ENCODE measurements at places on chromosomes 5 and 9.

- DNase-seq, result no peak
Measured at GRCh38 chr5:73981704-73982103, 355.7 kb downstream of the ARHGEF28 start.

DNA sequence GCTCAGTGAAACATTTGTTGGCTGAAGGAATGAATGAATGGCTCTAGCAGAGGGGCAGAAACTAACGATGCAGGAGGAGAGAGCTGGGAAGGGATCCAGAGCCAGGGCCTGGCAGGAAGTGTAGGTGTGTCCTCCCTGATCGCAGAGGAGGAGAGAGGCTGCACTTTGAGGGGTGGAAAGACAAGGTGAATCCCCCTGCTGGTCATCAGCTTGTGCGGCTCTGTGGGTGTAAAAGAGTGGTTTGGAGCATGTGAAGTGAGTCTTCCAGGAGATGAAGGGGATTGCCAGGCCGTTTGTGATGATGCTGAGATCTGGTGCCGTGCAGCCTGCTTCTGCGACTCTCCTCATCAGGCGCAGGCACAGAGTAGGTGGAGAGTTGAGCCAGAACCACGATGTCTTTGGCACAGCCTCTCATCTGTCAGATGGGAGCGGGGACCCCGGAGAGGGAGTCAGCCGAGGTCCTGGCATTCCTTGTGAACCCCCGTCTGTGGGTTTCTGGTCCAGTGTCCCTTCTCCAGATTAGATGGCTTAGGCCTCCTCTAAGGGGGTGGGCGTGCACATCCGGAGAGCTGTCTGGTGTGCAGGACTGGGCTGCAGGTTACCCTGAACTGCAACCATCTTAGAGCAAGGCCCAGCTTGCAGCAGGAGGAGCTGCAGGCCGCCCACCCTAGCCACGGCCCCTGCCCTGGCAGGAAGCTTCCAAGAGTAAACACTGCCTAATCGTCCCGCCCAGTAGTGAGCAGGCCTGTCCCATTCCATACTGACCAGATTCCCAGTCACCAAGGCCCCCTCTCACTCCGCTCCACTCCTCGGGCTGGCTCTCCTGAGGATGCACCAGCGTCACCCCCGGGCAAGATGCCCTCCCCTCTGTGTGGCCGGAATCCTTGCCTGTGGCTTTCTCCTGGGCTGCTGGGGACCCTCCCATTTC is at the start of gene ADAMTS13:
ADAMTS13 (plus strand) TSS at position 753 of the 928 bp plus-strand sequence; CDS start at position 830, 77 bp downstream.
- peak; percentile 12 for DNase-seq

DNA sequence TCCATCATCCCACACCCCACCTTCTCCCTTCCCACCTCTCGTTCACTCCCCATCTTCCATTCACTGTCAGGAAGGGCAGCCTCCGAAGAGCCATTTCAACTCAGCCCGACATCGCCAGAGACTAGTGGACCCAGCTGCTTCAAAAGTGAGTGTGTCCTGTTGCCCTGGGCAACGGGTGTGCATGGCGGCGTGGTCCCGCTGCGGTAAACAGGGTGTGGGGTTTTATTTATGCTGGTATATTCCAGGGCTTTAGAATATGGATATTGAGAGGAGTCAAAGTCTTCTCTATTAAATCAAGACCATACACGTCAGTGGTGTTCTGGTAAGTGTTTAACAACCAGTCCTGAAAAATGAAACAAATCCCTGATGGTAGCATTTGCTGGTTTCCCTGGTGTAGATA is 274.5 kb downstream of the MAST4 start:
- DNase-seq, result no peak

GRCh38 chr9:89435071-89435823 is 62.7 kb downstream of the SEMA4D start:
- no peak for DNase-seq

- DNase-seq, result no peak
Measured at GRCh38 chr5:1008451-1009358, at the start of gene NKD2. Gene NKD2 (plus strand): TSS chr5:1008802. CDS start chr5:1009058, 256 bp downstream.

GRCh38 chr5:89359046-89359445 is 476.1 kb upstream of the MEF2C start:
- no peak for DNase-seq

GRCh38 chr5:173989432-173990082 is 587 bp downstream of the C5orf47 start:
- DNase-seq, result no peak

GRCh38 chr9:121721770-121722169 is 70.3 kb downstream of the DAB2IP start:
- DNase-seq, result no peak

DNA sequence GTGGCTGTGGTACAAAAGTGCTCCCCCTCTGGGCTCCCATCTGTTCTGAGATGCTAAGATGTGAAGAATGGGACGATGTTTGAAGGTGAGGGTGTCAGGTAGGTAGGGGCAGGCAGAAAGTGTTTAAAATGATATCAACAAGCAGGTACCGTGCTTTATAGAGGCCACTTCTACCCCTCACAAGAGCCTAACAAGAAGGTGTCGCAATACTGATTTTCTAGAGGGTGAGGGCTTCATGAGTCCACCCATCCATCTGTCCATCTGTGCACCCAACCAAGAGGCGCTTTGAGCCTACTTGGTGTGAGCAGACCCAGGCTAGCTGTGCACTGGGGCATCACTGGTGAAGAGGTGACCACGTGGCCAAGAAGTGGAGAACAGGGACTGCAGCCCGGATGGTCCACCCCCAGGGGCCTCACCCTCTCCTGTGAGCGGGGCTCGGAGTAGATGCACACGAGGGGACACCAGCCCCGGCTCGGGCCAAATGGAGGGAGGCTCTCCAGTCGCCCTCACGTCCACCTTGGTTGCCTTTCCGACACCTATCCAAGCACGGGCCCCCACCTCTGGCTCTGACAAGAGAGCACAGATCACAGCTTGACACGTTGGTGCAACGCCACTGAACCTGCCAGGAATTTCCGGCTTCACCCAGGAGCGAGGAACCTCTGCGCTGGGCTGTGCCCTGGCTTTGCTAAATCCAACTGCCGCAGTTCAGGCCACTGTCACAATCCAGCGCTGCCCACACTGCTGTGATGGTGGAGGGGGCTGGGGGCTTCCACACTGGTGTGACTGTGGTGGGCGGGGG is 34.5 kb downstream of the CRB2 start:
- no peak for DNase-seq
